Activated CD4-positive, alpha-beta T cell treated with anti-CD3 and anti-CD28 coated beads, Interleukin-2, amount 10 ng/mL, durations not matched to agents 24 days and 14 days (primary cell): ENCODE measurements at places on chromosomes 12 and 14.

DNA sequence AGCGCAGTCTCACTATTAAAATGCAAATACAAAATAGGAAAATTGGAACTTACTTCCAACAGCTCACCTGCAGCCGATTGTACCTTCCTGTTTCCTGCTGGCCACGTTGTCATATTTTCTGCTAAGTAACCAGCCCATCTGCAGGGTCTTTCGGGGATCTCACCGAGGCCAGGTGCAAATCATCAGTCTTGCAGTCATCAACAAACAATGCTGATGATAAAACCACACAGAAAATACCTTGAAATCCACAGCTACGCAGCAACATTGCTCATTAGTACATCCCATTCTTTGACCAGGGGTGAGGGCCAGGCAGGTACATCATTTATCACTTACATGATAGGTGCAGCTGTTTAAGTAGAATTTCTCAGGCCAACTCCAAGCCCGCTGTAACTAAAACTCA, 406.9 kb downstream of the TMEM121 start:
- no peak for DNase-seq

GRCh38 chr12:87597114-87597513, 432.1 kb downstream of the C12orf50 start:
- no peak for DNase-seq

DNA sequence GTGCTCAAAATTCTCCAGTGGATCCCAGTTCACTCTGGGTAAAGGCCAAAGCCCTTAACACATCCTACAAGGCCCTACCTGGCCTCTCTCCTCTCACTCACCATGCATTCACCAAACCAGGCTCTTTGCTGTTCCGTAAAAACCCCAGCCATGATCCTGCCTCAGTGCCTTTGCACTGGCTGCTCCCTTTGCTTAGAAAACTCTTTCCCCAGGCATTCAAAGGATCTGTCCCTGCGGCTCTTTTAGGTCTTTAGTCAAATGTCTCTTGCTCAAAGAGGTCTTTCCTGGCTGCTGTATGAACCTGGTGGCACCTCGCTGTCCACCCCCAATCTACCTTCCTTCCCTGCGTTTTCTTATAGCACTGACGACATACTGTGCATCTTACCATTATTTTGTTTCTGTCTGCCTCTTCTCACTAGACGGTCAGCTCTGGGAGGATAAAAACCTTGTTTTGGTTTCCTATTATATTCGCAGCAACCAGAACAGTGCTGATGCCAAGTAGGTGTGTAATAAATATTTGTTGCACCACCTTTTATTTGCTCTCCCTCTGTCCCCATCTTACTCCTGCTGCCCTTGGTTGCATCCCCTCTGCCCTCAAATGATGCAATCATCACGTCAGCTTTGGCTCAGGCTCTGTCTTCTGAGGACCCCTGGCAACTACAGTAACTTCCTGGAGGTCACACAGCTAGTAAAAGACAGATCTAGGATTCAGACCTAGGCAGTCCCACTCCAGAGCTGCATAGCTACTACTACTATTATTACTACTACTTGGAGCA, 23.8 kb upstream of the DICER1 start:
- DNase-seq: no peak

- no peak for DNase-seq
These were observed 1.2 kb downstream of the GNPNAT1 start for GRCh38 chr14:52790011-52790755.

- no peak for DNase-seq
These were observed 7.0 kb downstream of the ETNK1 start for GRCh38 chr12:22631863-22632463.

- DNase-seq: no peak
These were observed 16.9 kb downstream of the CDKN1B start for GRCh38 chr12:12734054-12734453.

GRCh38 chr12:118840399-118840798, 140.9 kb upstream of the SRRM4 start:
- no peak for DNase-seq

- peak; percentile 88 for DNase-seq
These were observed 66.3 kb downstream of the CLIP1 start for GRCh38 chr12:122356192-122356635.

- DNase-seq: no peak
These were observed 2.1 kb downstream of the WASHC4 start for GRCh38 chr12:105109465-105110212.

DNA sequence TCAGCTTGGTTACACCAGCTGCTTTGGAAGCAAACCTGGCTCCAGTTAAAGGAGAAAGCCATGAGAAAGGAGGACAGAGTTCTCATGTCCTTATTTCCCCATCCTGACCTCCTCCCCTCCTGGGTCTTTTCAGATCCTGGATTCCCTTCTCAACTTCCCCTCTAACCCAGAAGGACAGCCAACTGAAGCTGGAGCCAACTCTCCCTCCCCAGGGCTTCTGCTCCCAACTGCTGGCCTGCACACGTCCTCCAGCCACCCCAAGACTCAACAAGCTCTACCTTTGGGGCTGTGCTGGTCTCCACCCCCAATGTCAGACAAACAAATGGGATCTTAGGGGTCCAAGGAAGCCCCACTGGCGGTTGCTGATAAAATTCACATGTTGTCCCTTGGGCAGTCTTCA, 651.1 kb upstream of the TBX3 start:
- no peak for DNase-seq
